ENCODE measurements at places on chromosomes 3 and 15.

GRCh38 chr3:64057231-64057630 is 33.9 kb upstream of the PSMD6 start:
- no peak for DNase-seq

DNA sequence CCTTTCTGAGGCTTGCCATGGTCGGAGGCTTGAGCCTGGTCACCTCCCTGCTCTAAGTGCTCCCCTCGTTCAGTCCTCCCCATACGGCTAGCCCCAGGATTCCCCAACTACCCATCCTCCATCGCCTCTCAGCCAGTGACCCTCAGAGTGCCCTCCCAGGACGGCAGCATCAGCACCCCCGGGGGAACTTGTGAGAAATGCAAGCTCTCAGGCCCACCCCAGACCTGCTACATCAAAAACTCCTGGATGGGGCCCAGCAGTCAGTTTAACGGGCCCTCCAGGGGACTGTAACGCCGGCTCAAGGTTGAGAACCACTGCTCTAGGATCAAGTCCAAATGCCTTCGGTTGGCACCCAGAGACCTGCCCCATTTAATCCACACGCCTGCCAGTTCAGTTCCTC is 6.9 kb downstream of the ADAMTS17 start:
- DNase-seq: no peak

- DNase-seq: no peak
Measured at GRCh38 chr3:55819005-55819404, 331.9 kb upstream of the WNT5A start.

GRCh38 chr3:127593178-127593577 is 2.6 kb upstream of the TPRA1 start:
- no peak for DNase-seq

DNA sequence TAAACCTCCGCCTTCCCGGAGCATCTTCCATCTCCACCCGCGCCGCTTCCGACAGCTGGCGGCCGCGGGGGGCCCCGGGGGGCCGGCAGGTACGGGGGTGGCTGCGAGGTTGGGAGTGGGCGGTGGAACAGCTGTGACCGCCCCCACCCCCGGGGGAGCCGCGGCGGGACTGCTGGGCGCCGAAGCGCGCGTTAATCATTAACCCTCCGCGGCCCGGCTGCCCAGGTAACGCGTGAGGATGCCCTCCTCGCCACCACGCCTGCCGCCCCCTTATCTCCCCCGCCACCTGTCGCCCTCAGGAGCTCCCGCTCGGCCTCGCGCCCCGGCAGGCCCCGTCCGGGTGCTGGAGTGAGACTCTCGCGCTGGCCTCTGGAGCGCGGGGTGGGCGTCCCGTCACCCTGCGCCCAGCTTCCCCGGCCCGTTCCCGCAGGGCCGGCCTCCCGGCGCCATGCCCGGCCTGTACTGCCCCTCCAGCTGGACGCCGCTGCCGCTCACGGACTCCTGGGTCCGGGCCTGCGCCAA is 757 bp downstream of the VWA5B2 start:
- no peak for DNase-seq

DNA sequence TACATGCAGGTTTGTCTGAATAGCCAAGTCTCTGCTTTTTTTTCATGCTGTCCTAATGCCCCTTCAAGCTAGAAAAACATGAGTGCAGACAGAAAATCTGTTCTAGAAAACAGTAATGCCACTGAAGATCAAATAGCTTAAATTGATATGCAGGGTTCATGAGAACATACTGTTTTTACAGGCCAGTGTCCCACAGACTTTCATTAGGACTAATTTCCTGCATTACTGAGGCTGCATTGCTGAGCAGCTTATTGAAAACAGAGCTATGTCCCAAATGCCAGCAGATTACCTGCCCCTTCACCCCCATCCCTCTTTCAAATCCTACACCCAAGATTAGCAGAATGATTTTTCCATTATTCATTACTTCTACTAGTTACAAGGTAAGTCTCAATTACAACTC is 665 bp downstream of the TM4SF18 start:
- no peak for DNase-seq

DNA sequence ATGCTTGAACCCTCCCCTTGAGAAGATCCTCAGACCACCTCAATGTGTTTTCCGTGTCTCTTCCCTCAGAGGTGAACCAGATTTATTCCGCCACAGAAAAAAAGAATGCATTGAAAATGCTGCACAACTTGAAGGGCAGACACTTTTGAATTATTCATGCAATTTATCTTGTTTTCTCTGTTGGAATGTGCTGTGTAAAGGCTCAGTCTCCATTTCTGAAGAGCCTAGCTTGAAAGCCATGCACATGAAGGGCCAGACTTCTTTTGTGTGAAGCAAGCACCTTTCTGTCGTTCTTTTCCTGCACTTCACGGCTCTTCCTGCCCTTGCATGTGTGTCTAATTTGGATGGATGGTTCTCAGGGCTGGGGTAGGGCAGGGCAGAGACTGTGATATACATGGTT is 79.0 kb upstream of the ATP13A5 start:
- DNase-seq: no peak

Measured in activated CD4-positive, alpha-beta T cell treated with anti-CD3 and anti-CD28 coated beads, Interleukin-2, amount 50 U/mL, for 24 hours (primary cell).